ENCODE measurements at places on chromosomes 1 and 21.

DNA sequence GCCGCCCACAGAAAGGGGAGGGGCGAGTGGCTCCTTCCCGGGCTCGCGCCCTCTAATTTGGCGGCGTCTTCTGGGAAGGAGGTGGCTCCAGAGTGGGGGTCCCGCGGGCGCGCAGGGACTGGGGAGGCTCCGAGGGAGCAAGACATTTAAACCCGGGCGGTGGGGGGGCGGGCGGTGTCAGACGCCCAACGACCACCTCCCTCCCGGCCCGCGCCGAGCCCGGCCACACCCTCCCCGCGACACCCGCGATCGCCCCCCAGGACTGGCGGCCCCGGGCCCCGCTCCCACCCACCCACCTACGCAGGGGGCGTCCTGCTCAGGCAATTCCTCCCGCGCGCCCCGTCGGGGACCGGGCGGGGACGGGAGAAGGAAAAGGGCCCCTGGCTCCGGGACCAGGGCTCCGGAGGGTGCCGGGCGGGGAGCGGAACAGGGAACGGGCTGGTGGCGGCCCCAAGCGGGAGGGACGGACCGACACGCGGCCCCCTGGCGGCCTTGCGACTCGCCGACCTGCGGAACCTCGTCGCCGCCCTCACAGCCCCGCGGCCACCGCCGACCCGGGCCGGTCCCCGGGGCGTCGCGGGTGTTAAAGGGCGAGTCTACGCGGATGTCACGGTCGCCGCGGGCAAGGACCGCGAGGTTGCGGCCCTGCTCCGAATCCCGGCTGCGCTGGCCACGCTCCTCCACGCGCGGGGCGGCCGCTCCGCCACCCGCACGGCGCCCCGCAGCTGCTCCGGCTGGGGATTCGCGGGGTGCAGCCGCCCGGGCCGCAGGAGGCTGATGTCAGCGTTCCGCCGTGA is 94.0 kb upstream of the FMN2 start:
- DNase-seq, result no peak

- peak; percentile 30 for DNase-seq
Measured at GRCh38 chr1:175597205-175597604, 146.2 kb downstream of the TNR start.

- no peak for DNase-seq
Measured at GRCh38 chr1:207028884-207029650, 3.5 kb downstream of the C1orf116 start.

DNA sequence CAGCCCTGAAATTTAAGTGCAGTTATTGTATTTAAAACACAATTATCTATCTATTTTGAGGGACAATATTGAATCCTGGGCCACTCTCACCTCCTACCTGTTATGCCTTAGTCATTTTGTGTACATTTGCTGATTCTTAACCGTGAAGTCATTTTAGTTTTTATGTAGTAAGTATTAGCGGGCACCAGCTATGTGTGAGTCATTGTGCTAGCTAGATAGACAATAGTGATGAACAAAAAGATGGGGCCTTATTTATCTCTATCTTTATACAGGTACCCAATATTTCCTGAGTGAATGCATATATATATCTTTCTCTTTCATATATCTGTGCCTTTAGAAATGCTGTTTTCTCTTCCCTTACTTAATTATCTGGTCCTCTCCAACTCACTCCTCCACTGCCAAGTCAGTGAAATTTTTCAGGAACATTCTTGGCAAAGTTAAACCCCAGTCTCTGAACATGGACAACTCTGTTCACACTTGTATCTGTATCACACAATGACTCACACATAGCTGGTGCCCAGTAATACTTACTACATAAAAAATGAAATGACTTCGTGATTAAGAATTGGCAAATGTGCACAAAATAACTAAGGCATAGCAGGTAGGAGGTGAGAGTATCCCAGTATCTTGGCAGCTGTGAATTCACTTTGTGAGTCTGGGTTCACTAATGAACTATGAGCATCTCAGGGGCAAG is 166.0 kb upstream of the C8B start:
- DNase-seq, result no peak

GRCh38 chr21:31872452-31873274 is at the start of gene HUNK:
Gene HUNK (plus strand): TSS chr21:31873020. CDS start chr21:31873675, 655 bp downstream.
- no peak for DNase-seq

GRCh38 chr1:189693140-189693539 is 784.5 kb downstream of the BRINP3 start:
- no peak for DNase-seq

- no peak for DNase-seq
Measured at GRCh38 chr1:152543820-152544219, 22.8 kb downstream of the LCE3E start.

DNA sequence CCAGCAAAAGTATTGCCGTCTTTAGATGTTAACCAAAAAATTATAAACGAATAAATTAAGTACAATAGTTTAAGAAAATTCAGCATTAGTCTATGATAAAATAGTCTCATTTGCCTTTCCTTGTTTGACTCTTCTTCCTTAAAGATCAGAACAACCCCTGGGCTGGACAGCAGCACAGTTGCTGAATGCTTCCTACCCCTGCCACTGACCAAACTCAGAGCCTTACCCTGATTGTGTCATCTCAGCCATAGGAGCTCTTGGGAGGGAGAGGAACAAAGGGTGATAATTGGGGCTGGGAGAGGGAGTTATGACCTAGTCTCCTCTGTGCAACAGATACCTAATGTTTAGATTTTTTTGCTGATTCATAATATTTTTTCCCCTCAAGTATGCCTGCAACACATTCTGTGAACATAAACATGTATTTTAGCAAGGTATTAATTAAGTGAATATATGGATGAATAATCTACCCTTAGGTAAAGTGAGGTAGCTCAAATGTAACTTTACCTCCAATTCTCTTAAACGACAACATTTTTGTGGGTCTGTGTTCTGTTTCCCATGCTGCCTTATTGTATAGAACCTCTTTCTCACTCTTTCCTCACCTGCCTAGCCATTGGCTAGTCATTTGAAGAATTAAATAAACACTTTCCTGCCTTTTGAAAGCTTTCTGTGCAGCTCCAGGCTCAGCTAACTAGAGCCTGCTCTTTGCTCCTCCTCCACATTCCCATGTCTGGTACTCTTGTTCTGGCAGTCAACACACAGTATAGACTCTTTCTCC is 46.1 kb downstream of the FGGY start:
- no peak for DNase-seq

DNA sequence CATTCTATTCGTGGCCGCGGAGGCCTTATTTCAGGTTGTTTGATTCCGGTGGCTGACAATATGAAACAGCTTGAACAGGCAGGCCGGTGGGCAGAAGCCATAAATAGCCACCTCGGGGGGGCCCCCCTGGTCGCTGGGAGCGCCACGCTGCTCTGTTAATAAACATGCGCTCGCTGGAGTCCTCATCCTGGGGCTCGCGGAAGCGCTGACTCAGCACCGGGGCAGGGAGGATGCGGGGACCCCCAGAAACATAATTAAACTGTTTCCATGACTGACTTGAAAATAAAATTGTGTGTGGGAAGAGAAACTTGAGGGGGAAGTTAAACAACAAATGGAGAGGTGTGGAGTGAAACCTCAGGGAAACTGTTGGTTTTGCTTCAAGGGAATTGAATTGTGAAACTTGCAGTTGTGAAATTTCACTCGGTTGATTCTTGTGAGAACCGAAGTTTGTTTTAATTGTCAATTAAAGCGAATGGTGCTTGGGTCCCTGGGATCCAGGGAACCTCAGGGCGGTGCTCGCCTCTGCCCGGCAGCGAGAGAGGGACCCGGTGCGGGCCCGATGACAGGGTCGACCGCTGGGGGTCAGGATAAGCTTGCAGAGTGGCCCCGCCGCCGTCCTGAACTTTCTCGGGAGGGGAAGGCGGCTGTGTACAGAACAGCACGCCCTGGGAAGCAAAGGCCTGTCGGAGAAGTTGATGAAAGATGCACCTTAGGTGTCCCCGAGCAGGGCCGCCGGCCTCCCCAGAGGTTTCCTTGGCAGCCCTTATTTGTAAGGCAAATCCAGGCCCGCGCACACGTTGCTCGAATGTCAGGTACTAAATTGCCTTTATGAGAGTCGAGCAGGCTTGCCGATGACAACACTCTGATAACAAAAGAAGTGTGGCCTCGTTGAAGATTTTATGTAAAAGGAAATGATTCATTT is 176.9 kb upstream of the LMO4 start:
- DNase-seq, result no peak

GRCh38 chr1:7541629-7542028 is 229.5 kb upstream of the VAMP3 start:
- no peak for DNase-seq

GRCh38 chr1:43349594-43350306 is 9.0 kb upstream of the CDC20 start:
- DNase-seq, result no peak

GRCh38 chr1:228334226-228334935 is 72.3 kb downstream of the TRIM11 start:
- DNase-seq, result no peak

- no peak for DNase-seq
Measured at GRCh38 chr1:87386217-87386790, 57.6 kb downstream of the LMO4 start.

- no peak for DNase-seq
Measured at GRCh38 chr1:220824031-220824989, 37.6 kb downstream of the MTARC1 start.

DNA sequence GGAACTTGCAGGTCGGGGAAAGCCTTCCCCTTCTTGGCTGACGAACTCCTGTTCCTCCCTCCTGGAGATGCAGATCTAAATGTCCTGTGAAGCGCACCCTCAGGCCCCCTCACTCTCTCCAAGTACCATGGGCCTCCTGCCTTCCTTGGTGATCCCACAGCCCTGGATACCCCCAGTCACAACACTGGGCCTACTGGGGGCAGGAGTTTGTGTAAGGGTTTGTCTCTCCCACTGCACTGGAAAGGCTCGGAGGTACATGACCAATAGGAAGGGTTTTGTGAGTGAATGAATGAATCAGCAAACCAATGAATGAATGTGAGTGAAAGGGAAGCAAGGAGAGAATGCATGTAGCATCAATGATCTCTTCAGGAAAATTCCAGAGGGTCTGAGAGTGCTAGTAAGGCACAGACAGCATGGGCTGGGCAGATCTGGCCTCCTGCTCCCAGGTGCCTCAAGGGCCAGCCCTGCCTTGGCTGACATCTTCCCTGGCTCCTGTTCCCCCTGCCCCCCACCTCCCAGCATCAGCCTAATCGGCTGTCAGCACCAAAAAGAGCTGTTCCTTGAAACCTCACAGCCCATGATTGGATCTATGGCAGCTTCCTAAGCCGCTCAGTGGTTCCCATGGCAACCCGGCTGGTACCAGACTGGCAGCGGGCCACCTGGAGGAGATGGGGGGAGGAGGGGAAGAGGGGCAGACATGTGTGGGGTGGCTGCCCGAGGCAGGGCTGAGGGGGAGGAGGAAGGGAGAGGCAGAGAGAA is 95.8 kb downstream of the VWA5B1 start:
- DNase-seq, result peak; percentile 31

- no peak for DNase-seq
Measured at GRCh38 chr1:156751451-156751756, at the start of gene HDGF. Gene HDGF (minus strand): TSS chr1:156751675. CDS start chr1:156751429, 246 bp downstream.

DNA sequence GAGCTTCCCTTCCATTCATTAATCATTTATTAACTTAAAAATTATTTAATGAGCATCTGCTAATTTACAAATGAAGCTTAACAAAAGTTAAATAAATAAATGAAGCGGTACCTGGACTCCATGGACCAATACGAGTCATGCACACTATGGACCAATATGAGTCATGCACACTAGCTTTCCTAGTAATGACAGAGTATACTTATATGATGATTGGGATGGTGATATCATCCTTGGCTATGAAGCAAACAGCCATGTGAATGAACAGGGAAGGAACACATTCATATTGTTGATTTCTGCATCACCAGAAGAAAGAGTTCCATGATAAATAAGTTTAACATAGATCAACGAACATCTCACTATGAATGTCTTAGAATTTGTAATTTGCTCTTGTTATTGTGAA is 109.9 kb downstream of the SPAG17 start:
- no peak for DNase-seq

DNA sequence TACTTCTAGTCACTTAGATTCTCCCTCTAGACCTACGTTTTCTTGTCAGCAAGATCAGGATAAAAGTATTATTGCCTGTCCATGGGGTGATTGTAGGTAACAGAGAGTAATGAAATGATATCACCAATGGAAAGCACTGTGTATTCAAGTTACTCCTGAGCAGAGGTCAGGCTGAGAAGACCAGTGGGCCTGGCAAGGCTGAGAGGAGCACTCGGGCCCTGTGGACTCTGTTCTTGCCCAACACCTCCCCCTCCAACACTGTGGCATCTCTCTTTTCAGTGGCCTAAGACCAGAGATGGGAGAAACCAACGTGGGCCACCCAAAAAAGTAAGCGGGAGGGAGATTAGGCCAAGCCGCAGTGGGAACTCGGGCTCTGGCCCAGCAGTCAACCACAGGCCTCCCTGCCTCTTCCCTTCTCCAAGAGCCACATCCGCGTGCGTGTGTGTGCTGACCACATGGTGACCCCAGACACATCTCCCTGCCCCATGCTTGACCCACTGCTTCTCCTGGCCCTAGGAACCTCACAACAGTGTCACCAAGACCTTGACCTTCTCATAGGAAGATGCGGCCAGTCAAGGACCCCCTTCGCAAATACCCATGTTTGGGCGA is 12.3 kb downstream of the RORC start:
- no peak for DNase-seq

DNA sequence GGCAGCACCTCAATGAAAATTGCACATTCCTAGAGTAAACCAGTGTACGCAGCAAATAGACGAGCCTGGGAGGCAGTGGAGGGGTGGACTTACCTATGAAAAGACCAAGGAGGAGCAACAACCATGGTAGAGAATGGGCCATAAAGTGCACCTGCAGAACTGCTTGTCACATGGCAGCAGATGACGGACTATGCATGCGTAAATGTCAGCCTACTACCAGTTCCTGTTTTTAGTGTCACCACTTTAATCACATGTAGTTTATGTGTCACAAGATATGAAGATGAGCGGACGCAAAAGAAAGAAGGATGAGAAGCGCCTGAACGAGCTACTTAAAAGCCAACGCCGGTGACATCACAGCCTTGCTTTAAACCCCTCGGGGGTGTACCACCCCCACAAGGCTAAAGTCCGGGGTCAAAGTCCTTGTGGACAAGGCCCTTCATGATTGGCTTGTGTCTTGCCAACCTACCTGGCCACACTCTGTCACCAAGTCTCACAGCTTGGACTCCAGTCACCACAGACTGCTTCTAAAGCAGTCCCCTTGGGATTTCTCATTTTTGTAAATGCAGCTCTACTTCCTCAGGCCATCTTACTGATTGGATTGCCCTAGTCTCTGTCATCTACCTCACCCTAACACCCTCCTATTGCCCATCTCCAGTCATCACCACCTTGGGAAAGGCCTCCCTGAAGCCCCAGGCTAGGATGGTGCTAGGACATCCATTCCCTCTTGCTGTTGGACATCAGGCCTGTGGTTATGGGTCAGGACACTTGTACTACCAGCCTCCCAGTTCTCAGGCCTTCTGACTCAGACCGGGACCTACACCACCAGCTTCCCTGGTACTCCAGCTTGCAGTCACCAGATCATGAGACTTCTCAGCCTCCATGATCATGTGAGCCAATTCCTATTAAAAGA is 6.0 kb upstream of the LY9 start:
- no peak for DNase-seq

DNA sequence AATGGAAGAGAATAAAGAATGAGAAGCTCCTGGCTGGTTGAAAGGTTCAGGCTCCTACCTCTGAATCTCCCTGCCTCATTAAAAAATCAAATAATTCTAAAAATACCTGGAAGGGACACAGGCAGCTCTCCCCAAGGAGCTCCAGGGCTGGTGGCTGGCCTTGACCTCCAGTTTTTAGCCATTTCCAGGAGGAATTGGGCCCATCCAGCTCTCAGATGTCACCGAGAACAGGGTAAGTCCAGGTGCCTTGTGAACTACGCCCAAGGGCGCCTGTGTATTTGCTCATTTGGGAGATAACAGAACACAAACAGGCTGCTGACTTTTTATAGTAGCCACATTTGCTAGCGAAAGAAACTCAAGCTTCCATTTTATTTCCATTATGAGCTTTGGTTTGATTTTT is 321.0 kb upstream of the C1orf174 start:
- DNase-seq, result no peak
